Heart right ventricle (tissue), 16 donors: ENCODE measurements at places on chromosomes 6 and 20. TPM values are rescaled to one million over a fixed set of nuclear protein-coding genes. Genes with fewer than 3 reads are reported as not detected.

- no peak overlapping the region for H3K27ac ChIP-seq
- no peak for DNase-seq
- no peak overlapping the region for H3K4me3 ChIP-seq
- no peaks in the 10 kb centered on the region for H3K4me1 ChIP-seq
- H3K36me3 ChIP-seq = no peaks in the 10 kb centered on the region
These were observed 6.0 kb downstream of the PDYN start for GRCh38 chr20:1987826-1988225.

GRCh38 chr6:21270636-21271201 lies 322.8 kb upstream of the SOX4 start:
- no peak overlapping the region for H3K4me3 ChIP-seq
- no peaks in the 10 kb centered on the region for H3K36me3 ChIP-seq

DNA sequence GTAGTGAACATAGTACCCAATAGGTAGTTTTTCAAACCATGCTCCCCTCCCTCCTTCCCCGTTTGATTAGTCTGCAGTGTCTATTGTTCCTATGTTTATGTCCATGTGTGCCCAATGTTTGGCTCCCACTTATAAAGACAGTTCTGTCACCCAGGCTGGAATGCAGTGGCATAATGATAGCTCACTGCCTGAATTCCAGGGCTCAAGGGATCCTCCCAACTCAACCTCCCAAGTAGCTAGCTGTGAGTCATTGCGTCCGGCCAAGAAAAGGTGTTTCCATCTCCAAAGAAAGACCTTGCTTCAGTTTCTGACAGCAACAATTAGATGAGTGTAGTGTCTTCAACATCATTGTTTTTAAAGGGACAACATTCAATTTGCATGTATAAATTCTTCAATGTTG lies 131.1 kb upstream of the CEP162 start:
- H3K36me3 ChIP-seq = no peaks in the 10 kb centered on the region
- no peak overlapping the region for H3K4me3 ChIP-seq
- H3K4me1 ChIP-seq = no peaks in the 10 kb centered on the region
- DNase-seq = no peak
- H3K27ac ChIP-seq = no peak overlapping the region

DNA sequence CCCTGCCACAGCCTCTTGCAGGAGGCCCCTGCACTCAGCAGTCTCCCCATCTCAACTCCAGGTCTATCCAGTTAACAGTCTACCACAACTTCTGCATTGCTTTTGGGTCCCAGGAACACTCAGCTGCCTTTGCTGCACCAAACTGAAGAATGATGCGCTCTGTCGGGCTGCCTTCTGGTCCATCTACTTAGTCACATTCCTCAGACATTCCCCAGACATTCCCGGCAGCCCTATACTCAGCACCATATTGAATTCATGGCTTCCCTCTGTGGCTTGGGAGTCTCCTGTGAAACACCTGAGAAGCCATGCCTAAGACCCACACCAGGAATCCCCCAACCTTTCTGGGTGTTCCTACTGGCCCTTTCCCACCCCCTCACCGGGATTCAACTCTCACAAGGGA lies 99.6 kb upstream of the COL21A1 start:
- no peaks in the 10 kb centered on the region for H3K27me3 ChIP-seq
- H3K4me1 ChIP-seq = no peaks in the 10 kb centered on the region
- no peak overlapping the region for H3K4me3 ChIP-seq
- no peak for DNase-seq

Gene TMC2
- total RNA-seq = not detected

Gene POLH
- total RNA-seq = 9.0 TPM
